Muscle of arm (tissue), 14 donors: ENCODE measurements at places on chromosomes 11 and 22.

DNA sequence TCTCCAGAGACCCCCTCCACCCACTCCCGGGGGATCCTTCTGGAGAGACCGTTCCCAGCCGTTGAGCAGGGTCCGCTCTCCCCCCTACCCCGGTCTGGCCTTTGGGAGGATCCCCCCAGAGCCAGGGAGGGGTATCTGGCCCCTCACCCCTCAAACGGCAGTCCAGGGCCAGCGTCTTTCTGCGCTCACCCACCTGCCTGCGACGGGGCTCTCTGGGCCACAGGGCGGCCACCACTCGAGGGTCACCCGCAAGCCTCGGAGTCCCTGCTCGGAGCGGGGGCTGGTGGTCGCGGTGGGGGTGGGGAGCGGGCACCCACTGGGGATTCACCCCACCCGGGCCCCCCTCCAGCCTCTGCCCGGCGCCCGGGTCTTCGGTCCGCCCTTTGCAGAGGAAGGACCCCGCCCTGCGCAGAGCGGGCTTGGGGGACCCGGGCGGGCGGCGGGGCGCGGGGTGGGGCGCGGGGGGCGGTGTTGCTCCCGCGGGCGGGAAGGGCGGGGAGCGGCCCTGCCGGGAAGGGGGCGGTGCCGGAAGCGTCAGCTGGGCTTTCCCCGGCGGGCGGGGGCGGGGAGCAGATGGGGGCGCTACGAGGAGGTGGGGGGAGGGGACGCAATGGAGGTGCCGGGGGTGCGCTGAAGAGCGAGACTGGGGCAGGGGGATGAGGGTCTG, 16.6 kb downstream of the CRELD2 start:
- DNase-seq = no peak

DNA sequence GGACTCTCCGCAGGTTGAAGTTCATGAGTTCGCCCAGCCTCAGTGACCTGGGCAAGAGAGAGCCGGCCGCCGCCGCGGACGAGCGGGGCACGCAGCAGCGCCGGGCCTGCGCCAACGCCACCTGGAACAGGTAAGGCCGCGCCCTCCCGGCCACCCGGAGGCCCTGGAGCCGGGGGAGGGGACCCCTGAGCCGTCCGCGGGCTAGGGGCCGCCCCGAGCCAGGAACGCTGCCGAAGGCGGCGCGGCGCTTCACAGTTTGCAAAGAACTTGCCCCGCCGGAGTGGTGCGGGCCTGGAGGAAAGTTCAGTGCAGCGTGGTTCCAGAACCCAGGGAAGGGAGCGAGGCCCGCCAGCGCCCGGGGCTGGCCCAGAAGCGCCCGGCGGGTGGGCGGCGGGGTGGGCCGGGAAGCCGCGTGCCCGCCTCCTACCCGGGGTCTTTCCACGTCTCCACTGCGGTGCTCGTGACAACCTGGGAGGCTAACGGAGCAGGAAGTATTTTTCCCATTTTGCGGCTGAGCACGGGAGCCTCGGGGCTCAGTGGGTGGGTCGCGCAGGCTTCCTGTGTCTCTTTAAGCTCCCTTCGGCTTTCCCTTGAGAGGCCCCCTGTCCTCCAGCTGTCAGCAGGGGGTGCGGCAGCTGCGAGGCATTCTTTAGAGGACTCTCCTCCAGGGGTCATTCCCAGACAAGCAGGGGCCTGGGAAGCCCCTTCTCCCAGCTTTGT, 635 bp downstream of the PRR5 start:
- no peak for DNase-seq

DNA sequence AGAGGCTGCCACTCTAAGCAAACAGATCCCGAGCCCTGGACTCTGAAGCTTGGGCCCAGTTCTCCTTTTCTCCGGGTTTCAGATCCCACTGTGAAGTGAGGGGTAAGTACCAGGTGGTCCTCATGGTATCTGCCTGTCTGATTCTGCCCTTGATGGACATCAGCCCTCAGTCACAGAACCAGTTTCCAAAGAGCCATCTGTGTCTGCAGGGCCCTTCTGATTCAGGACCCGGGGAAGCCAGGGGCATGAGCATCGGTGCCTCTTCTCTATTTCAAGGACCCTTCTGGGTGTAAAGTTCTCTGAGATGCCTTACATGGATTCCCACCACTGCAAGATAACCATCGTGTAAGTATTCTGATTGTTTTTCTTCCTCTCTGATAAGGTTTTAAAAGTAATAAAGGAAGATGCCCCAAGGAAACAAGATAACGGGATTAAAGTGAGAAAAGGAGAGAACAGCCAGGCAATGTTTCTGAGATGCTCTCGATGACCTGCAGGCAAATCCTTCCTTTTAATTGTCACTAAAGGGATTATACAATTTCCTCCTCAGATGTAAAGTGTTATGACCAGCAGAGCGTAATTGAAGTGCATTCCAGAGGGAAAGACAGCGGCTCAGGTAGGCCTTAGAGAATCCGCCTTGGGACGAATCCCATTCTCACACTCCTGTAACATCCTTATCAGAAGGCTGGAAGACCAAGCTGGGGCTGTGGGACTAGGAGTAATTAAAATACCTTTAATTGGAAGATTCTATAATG, 924.3 kb downstream of the TBC1D22A start:
- DNase-seq = no peak

- DNase-seq = no peak
These were observed 2.0 kb upstream of the MS4A10 start for GRCh38 chr11:60783141-60783484.

DNA sequence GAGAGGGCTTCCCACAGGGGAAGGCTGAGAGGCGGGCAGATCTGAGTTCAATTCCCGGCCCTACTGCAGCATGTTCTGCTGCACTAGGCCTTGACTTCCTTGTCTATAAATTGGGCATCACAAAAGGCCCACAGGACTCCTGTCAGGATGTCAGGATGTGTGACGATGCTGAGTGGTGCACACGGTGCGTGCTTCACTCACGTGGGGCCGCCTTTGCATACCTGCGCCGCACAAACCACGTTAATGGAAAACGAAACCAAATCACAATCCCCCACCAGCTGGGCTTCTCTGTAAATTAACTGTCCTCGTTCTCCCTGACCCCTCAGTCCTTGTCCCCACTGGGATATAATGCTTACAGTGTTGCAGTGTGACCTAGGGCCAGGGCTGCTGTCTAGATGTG, 32.3 kb upstream of the TSPAN18 start:
- DNase-seq = no peak

GRCh38 chr11:79226126-79226525, 214.7 kb downstream of the TENM4 start:
- peak; percentile 38 for DNase-seq

DNA sequence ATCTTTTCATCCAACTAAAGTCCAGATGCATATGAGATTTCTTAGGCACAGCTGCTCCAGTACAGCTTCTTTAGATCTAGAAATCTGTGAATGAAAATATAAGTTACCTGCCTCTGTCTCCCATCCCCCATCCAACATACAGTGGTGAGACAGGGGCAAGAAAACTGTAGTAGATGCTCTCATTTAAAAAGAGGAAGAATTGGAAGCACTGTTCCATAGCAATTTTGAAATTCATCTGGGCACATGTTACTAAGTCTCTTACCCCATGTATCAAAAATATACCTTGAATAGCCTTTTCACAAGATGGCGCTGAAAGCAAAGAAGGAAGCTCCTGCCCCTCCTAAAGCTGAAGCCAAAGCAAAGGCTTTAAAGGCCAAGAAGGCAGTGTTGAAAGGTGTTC, 37.8 kb downstream of the HSD17B12 start:
- no peak for DNase-seq
